Sigmoid colon (tissue), 7 donors: ENCODE measurements at places on chromosomes 5 and 9. TPM values are rescaled to one million over a fixed set of nuclear protein-coding genes. Genes with fewer than 3 reads are reported as not detected.

Gene NMUR2
- total RNA-seq, result not detected

Gene ESM1
- not detected for total RNA-seq

GRCh38 chr9:111050819-111051218 is 12.5 kb upstream of the LPAR1 start:
- DNase-seq, result no peak

DNA sequence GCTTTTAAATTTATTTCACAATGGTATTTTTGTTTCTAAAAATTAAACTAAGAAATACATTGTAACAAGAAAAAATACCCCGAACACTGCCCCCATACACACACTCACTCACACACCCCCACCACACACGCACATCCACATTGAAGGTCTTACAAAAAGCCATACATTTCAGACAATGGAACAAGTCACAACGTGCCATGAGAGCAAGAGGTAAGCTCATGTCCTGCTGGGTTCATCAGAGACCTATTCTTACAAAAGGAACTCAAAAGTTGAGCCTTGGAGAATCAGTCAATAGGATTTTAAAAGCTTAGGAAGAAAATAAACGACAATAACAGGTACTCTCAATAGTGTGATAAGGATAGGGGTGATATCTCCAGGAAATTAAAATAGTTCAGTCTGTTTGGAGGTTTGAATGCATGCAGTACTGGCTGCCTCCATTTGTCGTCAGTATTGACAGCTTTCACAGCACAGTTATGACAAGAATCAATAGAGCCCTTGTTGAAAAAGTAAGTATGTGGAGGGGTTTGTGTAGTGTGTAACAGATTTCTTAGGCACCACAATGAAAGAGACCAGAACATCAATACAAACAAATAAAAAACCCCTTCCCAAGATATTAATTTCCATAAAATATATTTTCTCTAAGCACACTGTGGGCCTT is 1826.2 kb upstream of the CDH6 start:
- DNase-seq, result no peak

DNA sequence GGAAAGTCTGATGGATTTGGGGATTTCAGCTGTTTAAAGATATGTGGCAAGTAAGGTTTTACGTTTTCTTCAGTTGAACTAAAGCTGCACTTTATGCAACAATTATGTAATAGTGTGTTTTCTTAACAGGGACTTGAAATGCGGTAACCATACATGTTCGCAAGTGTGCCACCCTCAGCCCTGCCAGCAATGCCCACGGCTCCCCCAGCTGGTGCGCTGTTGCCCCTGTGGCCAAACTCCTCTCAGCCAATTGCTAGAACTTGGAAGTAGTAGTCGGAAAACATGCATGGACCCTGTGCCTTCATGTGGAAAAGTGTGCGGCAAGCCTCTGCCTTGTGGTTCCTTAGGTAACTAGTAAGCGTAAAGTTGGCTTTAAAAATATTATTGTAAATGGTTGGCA is 28.5 kb downstream of the NFX1 start:
- no peak for DNase-seq

- no peak for DNase-seq
These were observed 240.6 kb downstream of the ACTL7B start for GRCh38 chr9:108615152-108615551.
